ENCODE measurements at places on chromosomes 12 and 14. TPM values are rescaled to one million over a fixed set of nuclear protein-coding genes. Genes with fewer than 3 reads are reported as not detected.

DNA sequence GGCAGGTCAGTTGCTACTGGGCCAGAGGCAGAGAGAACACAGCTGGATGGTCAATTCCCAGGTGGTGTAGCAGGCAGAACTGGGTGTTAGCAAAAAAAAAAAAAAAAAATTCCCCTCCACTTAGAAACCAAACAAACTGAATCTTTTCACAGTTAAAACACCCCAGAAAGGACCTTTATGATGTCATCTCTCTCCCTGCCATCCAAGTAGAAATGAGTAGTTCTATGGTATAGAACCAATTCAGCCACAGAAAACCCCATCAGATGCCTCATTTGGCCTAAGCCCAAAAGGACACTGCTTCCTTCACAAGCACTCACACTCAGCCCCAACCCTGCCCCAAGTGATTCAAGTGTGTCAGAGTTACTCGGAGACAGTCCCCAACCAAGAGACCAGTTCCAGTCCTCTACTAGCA is 230.8 kb downstream of the DPF3 start:
- no peaks in the 10 kb centered on the region for H3K36me3 ChIP-seq
- DNase-seq: no peak
- H3K27ac ChIP-seq: no peak overlapping the region
- H3K27me3 ChIP-seq: no peaks in the 10 kb centered on the region
- no peaks in the 10 kb centered on the region for H3K4me1 ChIP-seq

DNA sequence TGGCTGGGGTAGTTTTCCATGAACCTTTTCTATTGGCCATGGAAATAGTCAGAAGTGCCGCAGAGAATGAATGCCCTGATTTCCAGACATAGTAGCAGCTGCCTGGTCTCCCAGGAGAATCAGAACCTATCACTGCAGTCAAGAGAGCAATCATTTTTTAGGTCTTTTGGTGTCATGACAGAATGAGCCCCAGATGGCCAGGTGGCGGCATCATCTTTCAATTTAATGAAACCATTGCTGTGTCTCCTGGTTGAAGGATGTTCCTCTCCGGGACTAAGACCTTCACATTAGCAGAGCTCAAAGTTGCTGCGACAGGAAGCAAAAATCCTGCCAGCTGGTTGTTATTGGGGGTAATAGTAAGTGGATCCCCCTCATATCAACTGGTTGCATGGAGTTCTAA is 18.8 kb downstream of the TNFAIP2 start:
- no peaks in the 10 kb centered on the region for H3K36me3 ChIP-seq
- DNase-seq: no peak
- H3K4me3 ChIP-seq: no peak overlapping the region

DNA sequence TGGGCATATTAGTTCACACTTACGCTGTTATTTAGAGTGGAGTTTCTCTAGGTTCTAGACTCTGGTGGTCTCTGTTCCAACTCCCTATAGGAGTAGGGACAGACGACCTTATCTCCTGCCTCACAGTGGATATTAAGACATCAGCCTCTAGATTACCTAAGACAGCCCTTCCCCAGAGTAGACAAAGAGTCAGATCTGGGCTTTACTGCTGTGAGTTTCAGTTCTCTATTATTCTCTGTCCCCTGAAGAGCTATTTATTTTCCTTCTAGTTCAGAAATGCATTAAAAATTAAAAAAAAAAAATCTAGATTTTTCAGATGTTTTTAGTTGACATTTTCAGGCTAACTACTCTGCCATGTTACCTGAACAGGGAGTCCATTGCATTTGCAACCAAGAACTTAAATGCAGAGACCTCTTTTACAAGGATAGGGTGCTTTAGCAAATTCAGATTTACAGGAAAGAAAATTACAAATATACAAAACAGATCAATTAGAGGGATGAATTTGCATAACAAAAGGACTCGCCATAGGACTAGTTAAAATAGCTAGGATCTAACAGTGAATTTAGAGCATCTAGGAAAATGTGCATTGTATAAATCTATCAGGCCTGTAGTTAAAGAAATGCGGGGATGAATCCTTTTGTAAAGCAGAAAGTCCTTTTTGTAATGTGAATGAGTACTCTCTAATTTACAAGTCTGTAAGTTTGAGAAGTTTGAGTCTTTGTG is 381.4 kb downstream of the APAF1 start:
- DNase-seq: no peak
- no peaks in the 10 kb centered on the region for H3K27me3 ChIP-seq
- no peaks in the 10 kb centered on the region for H3K36me3 ChIP-seq
- no peak overlapping the region for H3K27ac ChIP-seq
- H3K4me1 ChIP-seq: no peaks in the 10 kb centered on the region

GRCh38 chr12:82415402-82415801 is 57.1 kb downstream of the METTL25 start:
- no peak overlapping the region for H3K4me3 ChIP-seq
- no peaks in the 10 kb centered on the region for H3K4me1 ChIP-seq
- H3K27ac ChIP-seq: no peak overlapping the region

DNA sequence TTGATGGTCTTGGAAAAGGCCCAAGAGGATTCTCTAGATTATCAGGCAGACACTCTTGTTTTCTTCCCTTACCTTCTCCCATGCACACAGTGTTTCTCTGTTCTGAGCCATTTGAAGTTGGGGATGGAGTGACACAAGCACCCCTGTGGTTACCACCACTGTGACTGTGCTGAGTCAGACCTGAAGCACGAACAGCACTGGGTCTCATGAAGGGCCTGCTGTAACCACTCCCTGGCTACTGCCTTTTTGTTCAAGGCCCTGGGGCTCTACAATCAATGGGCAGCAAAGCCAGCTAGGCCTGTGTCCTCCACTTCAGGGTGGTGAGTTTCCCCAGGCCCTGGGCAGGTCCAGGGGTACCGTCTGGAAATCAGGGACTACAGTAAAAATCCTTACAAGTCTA is 65.5 kb downstream of the TSPAN8 start:
- no peaks in the 10 kb centered on the region for H3K36me3 ChIP-seq
- H3K27ac ChIP-seq: no peak overlapping the region
- no peak for DNase-seq
- no peak overlapping the region for H3K4me3 ChIP-seq

DNA sequence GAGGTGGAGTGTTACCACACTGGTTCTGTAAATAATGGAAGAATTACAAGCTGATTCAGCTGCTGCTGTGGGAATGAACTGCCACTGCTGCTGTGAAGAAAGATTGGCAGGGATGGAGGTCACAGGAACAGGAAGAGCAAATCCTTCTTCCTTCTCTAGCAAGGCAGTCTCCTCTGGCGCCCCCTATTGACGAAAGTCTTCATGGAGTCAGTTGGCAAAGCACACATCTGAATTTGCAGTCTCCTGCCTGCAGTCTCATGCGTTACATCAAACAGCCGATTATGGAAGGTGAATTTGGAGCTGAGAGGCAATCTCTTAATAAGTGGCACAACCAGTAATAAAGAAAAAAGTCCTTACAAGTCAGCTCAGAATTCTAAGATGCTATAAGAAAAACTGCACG is 106.0 kb upstream of the TMTC1 start:
- H3K4me1 ChIP-seq: no peaks in the 10 kb centered on the region
- H3K36me3 ChIP-seq: no peaks in the 10 kb centered on the region
- DNase-seq: no peak
- H3K4me3 ChIP-seq: no peak overlapping the region

DNA sequence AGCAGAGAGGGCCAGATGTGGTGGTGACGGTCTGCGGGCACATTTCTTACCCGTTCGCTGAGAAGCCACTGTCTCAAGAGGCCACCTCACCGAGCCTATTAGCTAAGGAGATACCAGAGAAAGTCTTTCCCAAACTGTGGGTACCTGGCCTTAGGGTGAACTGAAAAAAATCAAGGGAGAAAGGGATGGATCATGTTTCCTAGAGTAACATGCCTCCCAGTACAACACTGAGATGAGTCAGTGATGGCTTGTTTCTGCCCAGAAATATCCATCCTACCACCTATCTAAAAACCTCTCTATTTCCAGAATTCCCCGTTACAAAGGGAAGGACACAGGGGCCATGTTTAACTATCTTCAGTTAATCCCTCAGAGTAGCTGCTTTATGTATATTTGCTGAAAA is 83.7 kb downstream of the LMNTD1 start:
- DNase-seq: no peak
- H3K27ac ChIP-seq: no peak overlapping the region
- no peaks in the 10 kb centered on the region for H3K27me3 ChIP-seq
- H3K4me3 ChIP-seq: no peak overlapping the region
- H3K36me3 ChIP-seq: no peaks in the 10 kb centered on the region

- H3K27ac ChIP-seq: no peak overlapping the region
- DNase-seq: no peak
- H3K4me3 ChIP-seq: no peak overlapping the region
- H3K4me1 ChIP-seq: no peaks in the 10 kb centered on the region
Observed at GRCh38 chr14:94052662-94053061, 26.5 kb downstream of the OTUB2 start.

DNA sequence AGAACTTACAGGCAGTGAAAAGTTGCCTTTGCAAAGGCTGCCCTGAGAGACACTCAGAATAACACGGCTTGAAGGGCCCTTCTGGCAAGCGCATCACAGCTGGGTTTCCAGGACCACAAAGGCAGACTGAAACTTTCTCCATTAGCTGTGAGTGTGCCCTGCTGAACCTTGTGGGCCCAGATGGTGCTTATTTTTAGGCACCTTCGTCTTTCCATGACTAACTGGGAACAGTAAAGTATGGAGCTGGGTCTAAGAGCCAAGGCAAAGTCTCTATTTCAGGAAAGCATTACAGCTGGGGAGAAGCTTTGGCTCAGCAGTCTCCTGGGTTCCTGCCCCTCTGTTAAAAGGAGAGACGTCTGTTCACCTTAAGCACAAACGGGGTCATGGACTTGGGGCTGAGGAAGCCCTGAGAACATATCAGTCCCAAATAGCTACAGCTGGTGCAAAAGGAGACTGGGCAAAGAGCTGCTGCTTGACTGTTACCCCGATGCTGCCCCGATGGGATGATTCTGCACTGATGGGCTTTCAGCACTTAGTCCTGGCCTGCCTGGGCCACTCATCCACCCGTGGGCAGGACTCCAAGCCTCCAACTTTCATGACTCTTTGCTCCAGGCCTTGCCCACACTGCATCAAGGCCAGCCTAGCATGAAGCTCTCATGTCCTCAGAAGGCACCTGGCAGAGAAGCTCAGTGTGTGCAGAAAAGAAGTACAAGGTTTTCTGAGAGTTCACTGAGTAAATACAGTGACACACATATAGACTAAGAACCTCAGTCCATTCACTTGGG is 248.3 kb downstream of the PHLDA1 start:
- no peaks in the 10 kb centered on the region for H3K36me3 ChIP-seq
- no peak overlapping the region for H3K27ac ChIP-seq
- peaks cover 20% of the 10 kb centered on the region for H3K4me1 ChIP-seq
- DNase-seq: no peak
- no peaks in the 10 kb centered on the region for H3K27me3 ChIP-seq

RHEBL1 gene
- 8.8 TPM for total RNA-seq

LTB4R gene
- 3.7 TPM for total RNA-seq

KRT71 gene
- total RNA-seq: not detected

Data from K562 (cell line).